Trophoblast cell (in vitro differentiated cells and primary cell): ENCODE measurements at places on chromosomes 5 and 9.

- no peaks in the 10 kb centered on the region for H3K36me3 ChIP-seq
- no peaks in the 10 kb centered on the region for H3K27me3 ChIP-seq
- no peak overlapping the region for H3K27ac ChIP-seq
- H3K4me3 ChIP-seq = no peak overlapping the region
- no peak for DNase-seq
- H3K4me1 ChIP-seq = no peaks in the 10 kb centered on the region
Observed at GRCh38 chr9:12166518-12166917, 526.7 kb upstream of the TYRP1 start.

- H3K4me3 ChIP-seq = no peak within 1 kb of the TSS
- H3K36me3 ChIP-seq = no peaks in the 10 kb centered on the region
Observed at GRCh38 chr9:137227054-137227852, at the start of gene RNF224. RNF224 (plus strand) TSS chr9:137227502; CDS start chr9:137228336, 834 bp downstream.

- no peaks in the 10 kb centered on the region for H3K27me3 ChIP-seq
- H3K27ac ChIP-seq = peak overlapping the region; percentile 78
- no peak overlapping the region for H3K4me3 ChIP-seq
- peaks cover 22% of the 10 kb centered on the region for H3K36me3 ChIP-seq
Observed at GRCh38 chr5:150146235-150146634, 9.4 kb downstream of the PDGFRB start.

- H3K27me3 ChIP-seq = no peaks in the 10 kb centered on the region
- no peak overlapping the region for H3K4me3 ChIP-seq
- DNase-seq = peak; percentile 11
- no peak overlapping the region for H3K27ac ChIP-seq
Observed at GRCh38 chr9:78288214-78288892, 8.6 kb upstream of the PSAT1 start.

DNA sequence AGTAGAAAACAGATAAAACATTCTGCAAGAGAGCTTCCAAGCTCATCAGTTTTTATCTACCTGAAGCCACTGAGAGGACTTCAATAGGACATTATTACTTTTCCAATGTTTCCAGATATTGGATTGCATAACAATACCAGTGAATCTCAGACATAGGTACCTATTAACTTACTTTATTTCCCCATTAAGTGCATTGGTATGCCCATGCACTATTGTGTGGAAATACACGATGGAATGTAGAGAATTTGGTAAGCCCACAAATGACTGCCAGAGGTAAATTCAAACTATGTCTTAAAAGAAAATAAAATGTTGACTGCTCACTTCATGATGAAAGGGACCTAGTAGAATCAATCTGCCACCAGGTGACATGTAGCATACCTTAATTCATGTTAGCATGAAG lies 48.1 kb upstream of the PRR16 start:
- no peak overlapping the region for H3K27ac ChIP-seq
- no peaks in the 10 kb centered on the region for H3K27me3 ChIP-seq
- no peak overlapping the region for H3K4me3 ChIP-seq
- H3K36me3 ChIP-seq = no peaks in the 10 kb centered on the region
- no peak for DNase-seq

DNA sequence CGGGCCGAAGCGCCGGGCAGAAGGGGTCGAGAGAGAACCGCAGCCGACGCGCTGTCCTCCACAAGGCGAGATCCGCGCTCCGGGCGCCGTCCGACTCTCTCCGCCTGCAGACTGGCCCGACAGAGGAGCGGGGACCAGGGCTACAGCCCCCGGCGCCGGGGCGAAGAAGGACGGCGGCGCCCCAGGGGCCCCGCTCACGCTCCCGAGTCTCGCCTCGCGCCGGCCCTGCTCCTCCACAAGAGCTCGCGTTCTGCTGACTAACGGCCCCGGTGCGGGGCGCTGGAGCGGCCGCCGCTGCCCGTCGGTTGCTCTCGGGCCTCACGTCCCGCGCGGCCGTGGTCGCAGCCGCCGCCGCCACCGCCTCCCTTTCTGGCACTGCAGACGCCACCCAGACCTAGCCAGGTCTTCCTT lies 338 bp downstream of the ABHD17B start:
- DNase-seq = peak; percentile 10
- peak overlapping the region; percentile 82 for H3K4me3 ChIP-seq
- H3K36me3 ChIP-seq = peaks cover 2% of the 10 kb centered on the region
- peaks cover 4% of the 10 kb centered on the region for H3K4me1 ChIP-seq
- no peaks in the 10 kb centered on the region for H3K27me3 ChIP-seq

GRCh38 chr5:160926428-160926827 lies 74.4 kb upstream of the ATP10B start:
- H3K27me3 ChIP-seq = no peaks in the 10 kb centered on the region
- H3K4me1 ChIP-seq = peaks cover 8% of the 10 kb centered on the region
- no peak overlapping the region for H3K4me3 ChIP-seq
- DNase-seq = no peak
- no peaks in the 10 kb centered on the region for H3K36me3 ChIP-seq
- no peak overlapping the region for H3K27ac ChIP-seq

- H3K27ac ChIP-seq = no peak overlapping the region
- no peak for DNase-seq
- H3K4me3 ChIP-seq = no peak overlapping the region
- H3K27me3 ChIP-seq = no peaks in the 10 kb centered on the region
- no peaks in the 10 kb centered on the region for H3K36me3 ChIP-seq
Observed at GRCh38 chr5:176180339-176180738, 57.9 kb upstream of the SIMC1 start.

GRCh38 chr9:123562844-123563346 lies 206.9 kb downstream of the CRB2 start:
- H3K27me3 ChIP-seq = no peaks in the 10 kb centered on the region
- no peak overlapping the region for H3K27ac ChIP-seq
- no peak for DNase-seq
- peaks cover 2% of the 10 kb centered on the region for H3K4me1 ChIP-seq

- H3K4me3 ChIP-seq = no peak overlapping the region
- H3K27ac ChIP-seq = no peak overlapping the region
- DNase-seq = no peak
- peaks cover 23% of the 10 kb centered on the region for H3K36me3 ChIP-seq
- no peaks in the 10 kb centered on the region for H3K4me1 ChIP-seq
- H3K27me3 ChIP-seq = no peaks in the 10 kb centered on the region
Observed at GRCh38 chr5:172371684-172372083, 82.6 kb downstream of the SH3PXD2B start.

DNA sequence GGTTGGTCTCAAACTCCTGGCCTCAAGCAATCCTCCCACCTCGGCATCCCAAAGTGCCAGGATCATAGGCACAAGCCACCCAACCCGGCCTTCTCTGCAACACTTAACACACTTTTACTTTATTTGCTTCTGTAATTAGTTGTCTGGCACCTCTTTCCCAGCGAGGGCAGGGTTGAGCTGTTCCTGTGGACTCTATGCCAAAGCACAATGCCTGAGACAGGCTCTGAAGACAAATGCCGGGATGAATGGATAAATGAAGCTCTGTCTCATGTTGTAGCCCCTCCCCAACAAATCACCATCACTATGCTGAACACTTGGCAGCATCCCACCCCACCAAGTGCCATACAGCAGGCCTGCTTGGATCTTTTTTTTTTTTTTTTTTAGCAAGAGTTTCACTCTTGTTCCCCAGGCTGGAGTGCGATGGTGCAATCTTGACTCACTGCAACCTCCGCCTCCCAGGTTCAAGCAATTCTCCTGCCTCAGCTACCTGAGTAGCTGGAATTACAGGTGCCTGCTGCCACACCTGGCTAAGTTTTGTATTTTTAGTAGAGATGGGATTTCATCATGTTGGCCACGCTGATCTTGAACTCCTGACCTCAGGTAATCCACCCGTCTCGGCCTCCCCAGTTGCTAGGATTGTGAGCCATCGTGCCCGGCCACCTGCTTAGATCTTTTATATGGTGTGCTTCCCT lies 21.3 kb downstream of the GPX3 start:
- no peak overlapping the region for H3K4me3 ChIP-seq
- H3K4me1 ChIP-seq = peaks cover 13% of the 10 kb centered on the region
- no peak for DNase-seq
- H3K27me3 ChIP-seq = no peaks in the 10 kb centered on the region
- H3K36me3 ChIP-seq = peaks cover 42% of the 10 kb centered on the region
- no peak overlapping the region for H3K27ac ChIP-seq

GRCh38 chr5:149358294-149358651 lies 427 bp downstream of the PCYOX1L start:
- no peak overlapping the region for H3K27ac ChIP-seq
- H3K4me1 ChIP-seq = peaks cover 6% of the 10 kb centered on the region
- no peaks in the 10 kb centered on the region for H3K27me3 ChIP-seq
- no peak for DNase-seq

- H3K27ac ChIP-seq = no peak overlapping the region
- DNase-seq = no peak
- no peak overlapping the region for H3K4me3 ChIP-seq
- H3K4me1 ChIP-seq = peaks cover 6% of the 10 kb centered on the region
- no peaks in the 10 kb centered on the region for H3K27me3 ChIP-seq
Observed at GRCh38 chr5:169374761-169375160, 73.8 kb upstream of the SLIT3 start.

DNA sequence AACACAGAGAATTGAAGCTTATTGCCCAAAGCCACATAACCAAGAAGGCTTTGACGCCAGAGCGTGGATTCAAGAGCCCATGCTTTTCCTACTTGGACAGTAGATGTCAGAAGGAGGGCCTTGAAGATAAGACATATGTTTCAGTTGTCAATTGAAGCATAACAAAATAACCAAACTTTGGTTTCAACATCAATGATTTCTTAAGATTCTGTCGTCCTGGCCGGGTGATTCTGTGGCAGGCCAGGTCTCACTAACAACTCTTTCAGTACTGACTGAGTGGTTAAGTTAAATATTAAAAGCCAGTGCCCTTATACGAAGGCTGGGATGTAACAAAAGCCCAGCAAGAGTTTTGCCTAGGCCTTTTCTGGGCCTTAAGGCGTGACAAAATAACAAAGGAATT lies 94.0 kb downstream of the RCL1 start:
- H3K27ac ChIP-seq = no peak overlapping the region
- no peaks in the 10 kb centered on the region for H3K36me3 ChIP-seq

DNA sequence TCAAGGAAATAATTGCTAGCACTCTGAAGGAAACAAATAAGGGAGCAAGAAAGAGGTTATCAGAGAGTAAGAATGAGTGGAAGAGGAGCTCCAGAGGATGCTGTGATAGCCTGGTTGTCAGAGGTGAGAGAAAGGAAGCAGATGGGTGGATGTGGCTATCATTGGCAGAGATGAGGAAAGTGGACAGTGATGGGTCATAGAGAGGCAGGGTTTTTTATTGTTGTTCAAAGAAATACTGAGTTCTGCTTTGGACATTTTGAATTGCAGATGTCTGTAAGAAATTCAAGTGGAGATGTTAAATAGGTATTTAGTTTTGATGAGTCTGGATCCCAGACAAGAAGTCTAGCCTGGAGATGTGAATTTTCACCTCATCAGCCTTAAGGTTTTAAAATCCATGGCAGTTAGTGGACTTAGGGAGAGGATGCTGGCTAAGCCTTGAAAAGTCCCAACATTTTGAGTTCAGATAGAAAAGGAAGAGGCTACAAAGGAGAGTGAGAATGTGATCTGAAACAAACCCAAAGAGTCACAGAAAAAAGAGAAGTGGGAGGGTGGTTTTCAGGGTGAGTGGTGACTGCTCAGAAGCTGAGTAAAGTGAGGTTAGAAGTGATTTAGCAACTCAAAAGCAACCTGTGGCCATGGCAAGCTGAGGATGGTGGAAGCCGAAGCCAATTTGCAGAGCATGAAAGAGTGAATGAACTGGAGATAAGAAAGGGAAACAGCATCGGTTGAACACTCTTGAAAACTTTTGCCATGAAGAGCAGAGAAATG lies 50.4 kb downstream of the PPIC start:
- no peak overlapping the region for H3K27ac ChIP-seq
- peaks cover 4% of the 10 kb centered on the region for H3K36me3 ChIP-seq
- no peaks in the 10 kb centered on the region for H3K4me1 ChIP-seq
- H3K4me3 ChIP-seq = no peak overlapping the region
- no peaks in the 10 kb centered on the region for H3K27me3 ChIP-seq
- DNase-seq = no peak

DNA sequence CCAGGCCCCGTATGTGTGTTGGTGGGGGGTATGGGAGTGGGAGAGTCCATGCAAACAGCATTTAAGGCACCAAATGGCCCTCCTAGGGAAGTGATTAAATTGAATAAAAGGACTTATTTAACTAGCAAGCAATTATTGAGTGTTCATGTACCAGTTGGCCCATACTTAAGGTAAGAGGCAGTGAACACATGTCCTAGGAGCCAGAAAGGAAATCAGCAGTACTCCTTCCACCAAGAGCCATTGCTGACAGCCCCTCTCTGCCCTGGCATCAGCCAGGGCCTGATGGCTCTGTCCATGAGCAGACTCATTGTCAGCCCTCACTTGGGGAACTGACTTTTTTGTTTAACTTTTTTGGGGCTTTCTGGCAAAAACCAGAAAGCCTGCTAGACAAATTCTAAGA lies 10.4 kb upstream of the SHROOM1 start:
- H3K27ac ChIP-seq = no peak overlapping the region
- DNase-seq = no peak
- no peak overlapping the region for H3K4me3 ChIP-seq
- H3K36me3 ChIP-seq = no peaks in the 10 kb centered on the region
- H3K4me1 ChIP-seq = peaks cover 5% of the 10 kb centered on the region

GRCh38 chr5:8829323-8830029 lies 716.4 kb downstream of the SEMA5A start:
- peak overlapping the region; percentile 89 for H3K27ac ChIP-seq
- H3K4me1 ChIP-seq = peaks cover 15% of the 10 kb centered on the region
- H3K4me3 ChIP-seq = no peak overlapping the region
- no peaks in the 10 kb centered on the region for H3K36me3 ChIP-seq
- DNase-seq = peak; percentile 49

DNA sequence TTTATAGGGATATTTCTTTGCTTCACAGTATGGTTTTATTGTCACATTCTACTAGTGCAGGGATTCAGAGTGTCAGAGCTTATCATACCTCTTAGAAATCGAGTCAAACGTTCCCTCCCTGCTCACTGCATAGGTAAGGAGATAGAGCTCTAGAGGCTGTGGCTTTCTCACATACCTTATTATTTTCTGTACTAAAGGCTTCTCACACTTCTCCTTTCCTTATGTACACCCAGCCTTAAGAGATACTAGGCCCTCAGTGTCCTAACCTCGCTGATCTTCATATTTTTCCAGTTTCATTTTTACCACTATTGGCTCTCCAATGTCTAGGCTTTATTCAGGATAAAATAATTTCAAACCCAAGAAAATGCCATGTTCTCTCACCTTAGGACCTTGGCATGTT lies 297.3 kb upstream of the RIOK2 start:
- DNase-seq = no peak
- H3K36me3 ChIP-seq = no peaks in the 10 kb centered on the region
- H3K27ac ChIP-seq = no peak overlapping the region
- H3K4me1 ChIP-seq = no peaks in the 10 kb centered on the region
- H3K4me3 ChIP-seq = no peak overlapping the region
- no peaks in the 10 kb centered on the region for H3K27me3 ChIP-seq

GRCh38 chr5:96649251-96649662 lies 12.9 kb upstream of the CAST start:
- DNase-seq = no peak
- H3K27ac ChIP-seq = no peak overlapping the region
- H3K27me3 ChIP-seq = no peaks in the 10 kb centered on the region
- peaks cover 5% of the 10 kb centered on the region for H3K4me1 ChIP-seq

GRCh38 chr5:16043349-16043965 lies 136.1 kb downstream of the MARCHF11 start:
- no peaks in the 10 kb centered on the region for H3K36me3 ChIP-seq
- no peak for DNase-seq
- no peak overlapping the region for H3K4me3 ChIP-seq
- no peak overlapping the region for H3K27ac ChIP-seq
- H3K4me1 ChIP-seq = no peaks in the 10 kb centered on the region

- no peak for DNase-seq
- no peaks in the 10 kb centered on the region for H3K27me3 ChIP-seq
- no peaks in the 10 kb centered on the region for H3K4me1 ChIP-seq
- no peaks in the 10 kb centered on the region for H3K36me3 ChIP-seq
Observed at GRCh38 chr9:90899287-90899686, 97.7 kb downstream of the SYK start.
